ENCODE measurements at places on chromosomes 5 and 9. TPM values are rescaled to one million over a fixed set of nuclear protein-coding genes. Genes with fewer than 3 reads are reported as not detected.

Gene RNF208
- total RNA-seq = 0.24 TPM

Gene SLC22A4
- total RNA-seq = under 0.01 TPM

Gene NCS1
- total RNA-seq = 60.7 TPM

Gene BTNL9
- total RNA-seq = not detected

Gene NME5
- total RNA-seq = 1.7 TPM

Gene SLC23A1
- 0.24 TPM for total RNA-seq

All from tracheal epithelial cell (primary cell).